ENCODE measurements at places on chromosomes 6 and 20.

DNA sequence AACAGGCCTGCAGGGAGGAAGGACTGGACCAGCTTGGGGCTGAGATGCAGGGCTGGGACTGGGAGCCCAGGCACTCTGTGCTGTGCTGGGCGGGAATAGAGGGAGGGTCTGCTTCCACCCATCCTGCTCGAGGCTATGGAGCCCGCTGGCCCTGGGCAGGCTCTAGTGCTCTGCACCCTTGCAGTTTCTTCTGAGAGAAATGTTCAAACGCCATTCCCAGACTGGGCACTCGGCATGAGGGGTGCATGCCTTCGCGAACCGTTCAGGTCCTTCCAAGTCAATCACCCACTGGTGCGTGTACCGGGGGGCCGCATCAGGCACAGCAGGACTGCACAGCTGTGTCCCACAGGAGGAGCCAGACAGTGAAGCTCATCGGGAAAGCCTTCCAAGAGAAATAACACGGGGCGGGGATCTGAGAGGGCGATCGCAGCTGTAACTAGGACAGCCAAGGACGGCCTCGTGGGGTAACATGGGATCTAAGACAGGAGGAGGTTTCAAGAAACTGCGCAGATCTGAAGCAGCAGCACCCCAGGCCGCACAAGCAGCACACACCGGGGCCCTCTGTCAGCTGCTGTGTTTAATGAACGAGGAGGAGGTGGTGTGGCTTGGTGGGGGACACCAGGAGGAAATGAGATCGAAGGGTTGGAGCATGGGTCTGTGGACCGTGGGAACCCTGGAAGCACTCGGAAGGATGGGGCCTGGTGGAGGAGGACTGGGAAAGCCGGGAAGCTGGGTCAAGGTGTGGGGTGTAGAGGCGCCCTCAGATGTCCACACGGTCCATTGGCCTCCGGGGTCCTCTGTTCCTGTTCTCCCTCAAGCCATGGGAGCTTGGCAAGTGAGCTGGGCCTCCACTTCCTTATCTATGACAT, 26.1 kb upstream of the PYGB start:
- DNase-seq: no peak

DNA sequence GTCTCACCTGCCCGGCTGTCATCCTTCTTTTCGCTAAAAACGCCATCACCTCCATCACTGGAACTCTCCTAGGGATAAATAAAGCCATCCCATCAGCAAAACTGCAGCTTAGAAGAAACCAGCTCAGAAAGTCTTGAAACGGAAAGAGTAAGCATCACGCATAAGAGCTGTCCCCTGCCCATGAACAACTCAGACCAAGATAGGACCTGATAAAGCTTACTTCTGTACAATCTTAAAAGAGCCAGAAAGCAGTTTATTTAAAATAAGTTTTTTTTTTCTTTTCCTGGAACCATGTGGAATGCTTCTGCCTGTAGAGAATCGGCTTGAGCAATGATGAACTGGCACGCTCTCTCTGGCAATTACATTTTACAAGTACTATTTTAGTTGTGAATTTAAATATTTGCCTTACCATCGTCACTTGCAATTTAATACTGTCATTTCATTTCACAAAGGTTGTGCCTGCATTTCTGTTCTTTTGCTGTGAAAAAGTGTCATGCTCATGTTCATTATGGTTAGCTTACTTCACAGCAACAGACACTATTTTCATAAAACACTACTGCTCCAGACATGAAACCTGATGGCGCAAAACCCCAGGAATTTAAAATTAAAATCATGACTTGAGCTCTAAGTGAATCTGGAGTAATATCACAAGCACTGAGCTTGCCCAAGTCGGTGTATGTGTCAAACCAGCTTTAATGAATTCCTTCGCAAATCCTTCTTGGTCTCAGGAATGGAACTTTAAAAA, 59.6 kb upstream of the EMILIN3 start:
- DNase-seq: no peak

DNA sequence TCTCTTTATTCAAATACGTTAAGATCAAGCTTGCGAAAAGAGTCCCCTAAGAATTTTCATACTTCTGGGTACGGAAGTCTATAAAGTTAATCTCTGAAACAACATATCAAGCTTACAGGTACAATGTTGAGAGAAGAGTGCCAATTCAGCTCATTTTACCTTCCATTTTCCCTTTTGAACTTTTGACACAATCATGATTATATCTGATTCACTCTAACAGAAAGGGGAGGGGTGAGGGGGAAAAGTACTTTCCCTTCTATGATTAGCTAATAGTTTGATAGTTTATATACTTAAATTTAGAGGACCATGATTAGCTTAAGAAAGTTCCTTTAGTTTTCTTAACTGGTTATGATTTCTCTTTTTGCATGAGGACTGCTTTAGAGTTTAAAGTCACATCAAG, 33.5 kb downstream of the SNX3 start:
- DNase-seq: no peak

DNA sequence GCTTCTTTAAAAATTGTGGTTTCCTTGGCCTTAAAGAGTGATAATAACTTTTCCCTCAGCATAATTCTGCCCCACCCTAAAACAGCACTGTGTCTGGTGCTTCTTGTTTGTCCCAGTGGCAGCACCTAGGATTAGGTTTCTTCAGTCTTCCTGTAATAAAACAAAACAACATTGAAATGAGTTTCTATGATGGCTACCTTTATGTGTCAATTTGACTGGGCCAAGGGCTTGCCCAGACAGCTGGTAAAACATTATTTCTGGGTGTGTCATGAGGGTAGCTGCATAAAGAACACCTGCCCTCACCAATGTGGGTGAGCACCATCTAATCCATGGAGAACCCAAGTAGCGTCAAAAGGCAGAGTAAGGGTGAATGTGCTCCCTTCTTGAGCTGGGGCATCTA, 117.8 kb downstream of the QRSL1 start:
- DNase-seq: no peak

- peak; percentile 24 for DNase-seq
Measured at GRCh38 chr6:163296835-163297519, 117.5 kb upstream of the QKI start.

GRCh38 chr20:51738877-51739447, 29.2 kb downstream of the ATP9A start:
- DNase-seq: no peak

- DNase-seq: no peak
Measured at GRCh38 chr6:2791450-2791974, 26.3 kb downstream of the WRNIP1 start.

- no peak for DNase-seq
Measured at GRCh38 chr6:42269553-42269952, 51.9 kb upstream of the MRPS10 start.

DNA sequence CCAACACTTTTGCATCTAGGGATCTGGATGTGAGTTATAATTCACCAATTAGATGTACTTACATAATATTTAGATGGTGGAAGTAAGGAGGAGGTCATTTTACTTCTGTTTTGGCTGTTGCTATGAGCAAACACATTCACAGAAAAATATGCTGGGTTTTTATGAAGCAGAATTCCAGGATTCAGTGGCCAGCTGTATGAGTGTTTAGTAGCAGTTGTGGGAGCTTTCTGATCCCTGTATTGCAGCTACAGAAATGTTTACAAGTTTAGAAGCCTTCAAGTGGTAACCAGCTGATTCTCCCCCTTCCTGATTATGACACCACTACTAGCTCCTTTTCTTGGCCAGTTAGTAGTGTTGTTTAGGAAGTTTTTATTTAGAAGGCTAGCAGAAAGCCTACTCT, 177.0 kb downstream of the TENT5A start:
- DNase-seq: no peak

DNA sequence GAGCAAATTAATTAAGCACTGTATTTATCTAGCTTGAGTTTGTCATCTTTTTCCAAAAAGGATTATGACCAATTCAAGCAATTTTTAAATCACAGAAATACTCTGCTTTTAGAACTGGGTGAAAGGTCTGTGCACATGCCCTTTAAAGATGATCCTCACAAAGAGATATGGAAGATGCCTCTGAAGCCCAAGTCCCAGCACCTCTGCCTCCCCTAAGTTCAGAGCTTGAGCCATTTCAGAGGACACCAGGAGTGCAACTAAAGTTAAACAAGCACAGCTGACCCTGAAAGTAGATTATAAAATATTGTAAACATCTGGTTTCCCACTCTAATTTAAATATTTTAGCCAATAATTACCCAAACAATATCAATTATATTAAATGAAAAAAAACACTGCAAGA, 139.5 kb upstream of the BEND6 start:
- DNase-seq: no peak

- DNase-seq: no peak
Measured at GRCh38 chr6:137853569-137854213, 13.4 kb upstream of the TNFAIP3 start.

GRCh38 chr20:9218531-9218961, 149.7 kb downstream of the PLCB4 start:
- peak; percentile 10 for DNase-seq

DNA sequence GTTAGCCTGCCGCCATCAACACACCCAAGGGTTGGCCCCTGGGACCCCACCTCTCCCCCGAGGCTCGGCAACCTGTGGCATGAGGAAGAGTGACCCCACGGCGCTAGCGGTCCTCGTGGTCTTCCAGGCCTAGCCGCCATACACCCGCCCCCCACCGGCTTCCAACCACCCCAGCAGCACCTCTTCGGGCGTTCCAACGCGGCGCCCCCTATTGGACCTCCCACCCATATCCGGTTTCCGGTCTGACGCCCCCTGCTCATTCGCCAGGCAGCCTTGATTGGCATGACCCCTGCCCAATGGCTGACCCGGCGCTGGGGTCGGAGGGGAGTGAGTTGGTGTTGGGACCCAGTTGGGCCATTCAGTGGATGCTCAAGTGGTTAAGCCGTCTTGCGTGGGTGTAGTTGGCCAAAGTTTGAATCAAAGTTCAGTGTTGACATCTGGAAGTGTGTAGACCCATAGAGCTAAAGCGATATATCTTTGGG, at the start of gene GNAS-AS1:
GNAS-AS1 (minus strand) TSS at position 210 of the 482 bp plus-strand sequence.
- peak; percentile 72 for DNase-seq

- peak; percentile 33 for DNase-seq
Measured at GRCh38 chr6:56025795-56026194, 150.4 kb upstream of the BMP5 start.

DNA sequence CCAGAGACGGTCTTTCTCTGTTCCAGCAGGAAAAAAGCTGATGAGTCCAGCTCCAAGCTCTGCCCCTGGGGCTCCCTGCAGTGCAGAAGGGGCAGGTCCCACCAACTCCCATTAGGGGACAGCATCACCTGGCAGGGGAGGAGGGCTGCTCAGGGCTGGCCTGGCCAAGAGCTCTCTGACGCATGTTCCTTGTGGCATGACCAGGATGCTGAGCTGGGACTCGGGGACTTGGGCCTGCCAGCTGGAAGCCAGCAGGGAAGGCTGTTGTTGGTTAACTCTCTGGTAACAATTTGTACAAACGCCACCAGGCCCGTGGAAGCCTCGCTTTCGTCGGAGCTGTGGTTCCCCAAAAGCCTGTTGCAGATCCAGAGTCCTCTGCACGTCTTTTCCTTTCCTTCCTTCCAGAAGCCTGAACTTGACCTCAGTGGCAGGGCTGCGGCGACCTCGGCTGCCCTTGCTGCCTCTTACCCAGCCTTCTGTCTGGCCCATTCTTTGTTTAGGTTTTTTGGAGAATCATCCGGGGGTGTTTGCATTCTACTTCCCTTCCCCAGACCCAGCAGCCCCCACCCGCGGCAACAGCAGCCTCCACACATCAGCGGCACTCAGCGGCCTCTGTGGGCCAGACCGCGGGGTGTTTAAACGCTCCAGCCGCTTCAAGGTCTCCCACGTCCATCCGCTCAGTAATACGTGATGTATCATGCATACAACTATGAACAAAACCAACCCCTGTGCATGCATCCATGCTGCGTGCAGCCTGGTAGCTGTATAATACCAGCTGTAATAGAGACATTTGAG, 63.3 kb downstream of the GNAS-AS1 start:
- DNase-seq: no peak

GRCh38 chr6:155039618-155040017, 44.5 kb downstream of the TIAM2 start:
- DNase-seq: no peak

Data from left renal cortex interstitium (tissue), 4 donors.